ENCODE measurements at places on chromosomes 3 and 15.

- DNase-seq, result no peak
Observed at GRCh38 chr3:98233468-98233867, 30.6 kb upstream of the OR5H6 start.

GRCh38 chr3:187403768-187404288 lies 35.6 kb downstream of the RTP4 start:
- DNase-seq, result no peak

- peak; percentile 68 for DNase-seq
Observed at GRCh38 chr3:9769426-9770275, at the start of gene CAMK1. Gene CAMK1 (minus strand): TSS chr3:9769947. CDS start chr3:9767749, 2,198 bp downstream.

- no peak for DNase-seq
Observed at GRCh38 chr3:149291178-149291577, 42.3 kb downstream of the TM4SF18 start.

GRCh38 chr15:59160880-59161593 lies 45.6 kb upstream of the LDHAL6B start:
- DNase-seq, result no peak

DNA sequence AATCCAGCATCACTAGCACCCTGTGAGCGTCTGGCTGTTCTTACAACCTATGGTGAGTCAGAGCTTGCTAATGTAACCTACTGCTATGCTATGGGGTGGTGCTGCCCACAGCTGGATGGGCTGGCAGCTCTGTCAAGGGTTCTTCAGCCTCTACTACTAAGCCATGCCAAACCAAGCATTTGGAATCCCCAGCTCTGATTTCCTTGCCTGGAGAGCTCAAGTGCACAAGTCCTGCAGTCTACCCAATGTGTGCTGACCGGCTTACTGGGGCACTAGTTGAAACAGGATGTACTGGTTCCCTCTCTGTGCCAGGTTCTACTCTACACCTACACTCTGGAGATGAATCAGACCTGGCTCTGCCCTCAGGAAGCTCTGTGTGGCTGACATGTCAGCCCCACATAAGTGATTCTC lies 4.2 kb downstream of the TEX264 start:
- DNase-seq, result no peak

GRCh38 chr15:51846463-51847230 lies 17.2 kb downstream of the TMOD3 start:
- DNase-seq, result no peak

GRCh38 chr3:98761643-98762229 lies 1.4 kb upstream of the ST3GAL6 start:
- no peak for DNase-seq

DNA sequence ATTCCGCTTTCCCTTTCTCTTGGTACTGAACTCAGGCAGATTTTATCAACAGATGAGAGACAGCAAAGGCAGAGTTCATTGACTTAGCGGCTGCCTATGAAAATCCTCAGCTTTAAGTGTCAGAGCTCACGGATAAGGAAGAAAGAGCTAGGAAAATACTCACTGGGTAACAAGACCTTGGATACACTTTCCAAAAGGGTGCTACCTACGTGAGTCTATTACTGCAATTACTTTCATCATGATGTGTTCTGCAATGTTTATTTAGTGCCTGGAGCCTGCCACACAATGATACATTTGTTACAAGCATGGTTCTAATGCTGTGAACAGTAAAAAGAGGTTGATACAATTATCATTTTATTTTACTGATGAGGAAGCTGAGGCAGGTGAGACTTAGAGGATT lies 177.5 kb downstream of the GRM7 start:
- DNase-seq, result no peak

GRCh38 chr3:71026634-71027578 lies 556.6 kb downstream of the FOXP1 start:
- no peak for DNase-seq
